ENCODE measurements at places on chromosomes 5 and 9. TPM values are rescaled to one million over a fixed set of nuclear protein-coding genes. Genes with fewer than 3 reads are reported as not detected.

DNA sequence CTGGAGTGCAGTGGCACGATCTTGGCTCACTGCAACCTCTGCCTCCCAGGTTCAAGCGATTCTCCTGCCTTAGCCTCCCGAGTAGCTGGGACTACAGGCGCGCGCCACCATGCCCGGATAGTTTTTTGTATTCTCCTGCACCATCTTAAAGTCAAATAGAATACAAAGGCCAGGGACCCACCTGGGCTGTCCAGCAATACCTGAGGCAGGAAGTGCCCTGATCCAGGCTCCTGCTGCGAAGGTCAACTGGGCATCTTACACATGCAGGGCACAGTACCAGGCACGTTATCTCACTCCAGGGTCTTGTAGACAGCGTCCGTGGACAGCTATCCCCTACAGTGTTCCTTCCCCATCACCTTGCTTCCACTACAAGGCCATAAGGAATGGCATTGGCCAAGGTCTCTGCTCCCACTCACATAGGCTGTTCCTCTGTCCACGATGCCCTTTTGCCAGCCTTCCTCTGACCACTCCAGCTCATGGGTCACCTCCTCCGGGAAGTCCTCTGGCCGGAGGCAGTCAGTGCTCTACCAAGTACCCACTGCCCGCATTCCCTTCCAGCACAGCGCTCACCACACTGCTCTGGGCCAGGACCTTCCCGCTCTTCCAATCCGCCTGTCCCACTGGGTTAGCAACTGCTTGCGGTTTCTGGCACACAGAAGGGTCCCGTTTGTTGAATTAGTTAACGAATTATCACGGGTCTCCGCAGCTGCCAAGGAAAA is 978 bp downstream of the P4HA2 start:
- peaks cover 4% of the 10 kb centered on the region for H3K4me1 ChIP-seq
- H3K36me3 ChIP-seq, result no peaks in the 10 kb centered on the region
- peaks cover 34% of the 10 kb centered on the region for H3K27me3 ChIP-seq
- DNase-seq, result no peak
- no peak overlapping the region for H3K4me3 ChIP-seq
- no peak overlapping the region for H3K27ac ChIP-seq

DNA sequence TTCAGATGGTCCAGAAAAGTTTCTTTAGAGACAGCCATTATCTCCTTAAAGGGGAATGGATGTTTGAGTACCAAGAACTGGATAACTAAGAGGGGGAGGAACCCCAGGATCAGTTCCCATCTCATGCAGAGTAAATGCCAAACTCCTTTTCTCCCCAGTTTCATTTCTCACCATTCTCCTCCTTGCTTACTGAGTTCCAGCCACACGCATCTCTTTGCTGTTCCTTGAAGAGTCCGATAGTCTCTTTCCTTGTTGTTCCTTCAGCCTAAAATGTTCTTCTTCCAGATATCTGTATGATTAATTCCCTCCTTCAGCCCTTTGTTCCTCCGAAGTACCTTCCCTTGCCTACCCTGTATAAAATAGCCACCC is 30.0 kb downstream of the KDM4C start:
- no peak overlapping the region for H3K27ac ChIP-seq
- peaks cover 3% of the 10 kb centered on the region for H3K36me3 ChIP-seq
- no peak for DNase-seq
- no peaks in the 10 kb centered on the region for H3K27me3 ChIP-seq
- peaks cover 52% of the 10 kb centered on the region for H3K4me1 ChIP-seq

GRCh38 chr5:107607671-107608345 is 62.9 kb downstream of the EFNA5 start:
- no peaks in the 10 kb centered on the region for H3K36me3 ChIP-seq
- no peak overlapping the region for H3K4me3 ChIP-seq
- H3K27ac ChIP-seq, result no peak overlapping the region
- H3K27me3 ChIP-seq, result peaks cover 17% of the 10 kb centered on the region

DNA sequence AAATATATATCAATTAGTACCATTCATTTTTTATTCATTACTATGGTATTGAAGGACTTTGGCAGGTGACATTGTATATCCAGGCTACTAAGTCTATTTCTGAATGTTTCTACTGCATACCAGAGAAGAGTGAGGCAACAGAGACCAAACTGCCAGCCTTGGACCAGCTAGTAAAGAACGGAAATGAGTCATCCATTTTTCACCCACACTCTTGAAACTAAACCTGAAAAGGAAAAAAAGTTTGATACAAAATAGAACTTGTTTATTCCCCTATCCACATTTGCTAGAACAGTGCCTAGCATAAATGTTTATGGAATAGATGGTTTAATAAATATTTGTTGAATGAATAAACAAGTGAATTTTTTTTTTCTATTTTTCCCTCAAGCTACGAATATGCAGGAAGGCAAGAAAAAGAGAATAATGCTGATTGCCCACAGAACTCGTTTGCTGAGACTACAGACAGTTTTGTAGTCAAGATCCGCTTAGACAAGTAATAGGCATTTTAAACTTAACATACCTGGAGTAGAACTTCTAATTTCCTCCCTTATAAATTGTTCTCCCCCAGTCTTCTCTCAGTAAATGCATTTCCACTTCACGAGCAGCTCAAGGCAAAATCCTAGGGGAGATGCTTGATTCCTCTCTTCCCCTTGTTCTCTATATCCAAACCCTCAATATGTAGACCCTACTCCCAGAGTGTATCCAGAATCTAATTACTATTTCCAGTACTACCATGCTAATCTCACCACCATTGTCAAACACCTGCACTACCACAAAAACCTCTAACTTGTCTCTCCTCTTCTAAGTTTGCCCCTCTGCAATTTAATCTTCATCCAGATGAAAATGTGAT is 146.2 kb upstream of the RASA1 start:
- no peaks in the 10 kb centered on the region for H3K27me3 ChIP-seq
- peaks cover 56% of the 10 kb centered on the region for H3K4me1 ChIP-seq
- no peak overlapping the region for H3K4me3 ChIP-seq
- peak; percentile 58 for DNase-seq

- no peak overlapping the region for H3K27ac ChIP-seq
- H3K4me3 ChIP-seq, result no peak overlapping the region
- no peaks in the 10 kb centered on the region for H3K36me3 ChIP-seq
- DNase-seq, result no peak
Measured at GRCh38 chr9:134340475-134341160, 14.4 kb downstream of the RXRA start.

DNA sequence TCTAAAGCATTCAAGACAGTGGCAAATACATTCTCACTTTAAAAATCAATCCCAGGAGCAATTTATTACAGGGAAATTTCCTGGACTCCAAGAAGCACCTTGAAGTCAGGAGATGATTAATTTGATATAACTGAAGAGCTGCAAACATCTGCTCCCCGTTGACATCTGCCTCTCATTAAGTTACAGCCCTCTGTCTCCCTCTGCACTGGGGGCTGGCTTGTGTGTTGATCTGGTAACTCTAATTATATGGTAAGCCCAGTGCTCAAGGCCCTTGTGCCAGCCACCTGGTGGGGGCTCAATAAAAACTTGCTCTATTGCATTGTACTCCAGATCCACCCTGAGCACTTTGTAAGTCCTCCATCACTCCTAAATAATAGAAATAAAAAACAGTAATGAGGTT is 131.1 kb upstream of the ZNF462 start:
- H3K4me3 ChIP-seq, result no peak overlapping the region
- no peaks in the 10 kb centered on the region for H3K4me1 ChIP-seq
- no peaks in the 10 kb centered on the region for H3K36me3 ChIP-seq
- no peak overlapping the region for H3K27ac ChIP-seq

DNA sequence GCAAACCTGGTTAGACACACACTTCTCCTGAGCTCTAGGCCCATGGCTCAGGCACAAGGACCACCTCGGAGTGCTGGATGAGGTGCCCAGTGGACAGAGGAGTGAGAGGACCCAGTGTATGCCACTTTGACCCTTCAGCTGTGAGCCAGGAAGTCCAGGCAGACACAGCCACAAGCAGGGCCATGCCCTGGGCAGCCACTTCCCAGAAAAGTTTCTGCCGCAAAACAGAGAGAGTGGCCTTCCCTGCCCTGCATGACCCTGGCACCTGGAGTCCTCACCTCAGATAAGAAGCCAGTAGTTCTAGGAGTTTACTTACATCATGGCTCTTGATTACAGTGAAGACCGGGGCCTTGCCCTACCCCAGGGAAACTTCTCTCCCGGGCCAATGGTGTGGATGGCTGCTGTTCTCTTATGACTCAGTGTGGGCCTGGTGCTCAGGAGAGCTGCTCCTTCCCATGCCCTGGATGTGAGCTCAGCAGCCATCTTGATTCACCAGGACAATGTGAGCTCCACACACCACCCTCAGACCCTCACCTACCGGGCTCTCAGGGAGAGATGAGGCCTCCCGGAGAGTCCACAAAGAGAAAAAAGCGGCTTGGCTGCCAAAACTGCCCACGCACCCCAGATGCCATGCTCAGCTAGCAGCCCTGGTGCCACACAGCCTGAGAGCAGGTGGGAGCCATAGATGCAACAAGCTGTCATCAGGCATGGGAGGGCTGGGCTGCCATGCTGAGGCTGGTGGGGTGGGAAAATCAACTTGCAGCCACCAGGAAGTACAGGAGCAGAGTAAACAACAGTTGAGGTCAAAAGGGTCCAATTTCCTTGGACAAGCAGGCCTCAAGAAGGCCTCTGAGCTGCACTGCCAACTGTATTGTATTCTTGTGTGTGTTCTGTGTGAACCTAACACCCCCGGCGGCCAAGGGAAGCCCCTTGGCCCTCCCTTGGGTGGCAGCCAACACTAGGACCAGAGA is 11.7 kb upstream of the IRF1 start:
- no peaks in the 10 kb centered on the region for H3K36me3 ChIP-seq
- no peak overlapping the region for H3K27ac ChIP-seq
- no peak for DNase-seq
- H3K4me3 ChIP-seq, result no peak overlapping the region
- peaks cover under 1% of the 10 kb centered on the region for H3K27me3 ChIP-seq

DNA sequence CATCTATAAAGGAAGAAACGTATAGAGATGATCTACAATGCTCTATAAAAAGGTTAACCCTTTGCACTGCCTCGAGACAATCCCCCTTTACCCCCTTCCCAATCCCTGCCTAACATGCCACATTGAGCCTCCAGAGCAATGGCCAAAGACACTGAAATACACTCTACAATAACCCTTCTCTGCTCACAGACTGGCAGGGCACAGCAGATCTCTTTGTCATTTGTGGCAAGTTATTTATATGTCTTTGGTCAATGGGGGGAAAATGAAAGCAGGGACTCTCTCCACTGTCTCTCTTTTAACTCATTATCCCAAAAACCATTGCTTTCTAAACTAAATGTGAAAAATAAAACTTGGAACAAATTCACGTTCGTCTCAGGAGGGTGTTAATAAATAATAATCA is 51.7 kb downstream of the PTCH1 start:
- H3K27ac ChIP-seq, result no peak overlapping the region
- H3K27me3 ChIP-seq, result no peaks in the 10 kb centered on the region
- H3K4me3 ChIP-seq, result no peak overlapping the region
- peaks cover 30% of the 10 kb centered on the region for H3K4me1 ChIP-seq
- H3K36me3 ChIP-seq, result peaks cover 10% of the 10 kb centered on the region

DNA sequence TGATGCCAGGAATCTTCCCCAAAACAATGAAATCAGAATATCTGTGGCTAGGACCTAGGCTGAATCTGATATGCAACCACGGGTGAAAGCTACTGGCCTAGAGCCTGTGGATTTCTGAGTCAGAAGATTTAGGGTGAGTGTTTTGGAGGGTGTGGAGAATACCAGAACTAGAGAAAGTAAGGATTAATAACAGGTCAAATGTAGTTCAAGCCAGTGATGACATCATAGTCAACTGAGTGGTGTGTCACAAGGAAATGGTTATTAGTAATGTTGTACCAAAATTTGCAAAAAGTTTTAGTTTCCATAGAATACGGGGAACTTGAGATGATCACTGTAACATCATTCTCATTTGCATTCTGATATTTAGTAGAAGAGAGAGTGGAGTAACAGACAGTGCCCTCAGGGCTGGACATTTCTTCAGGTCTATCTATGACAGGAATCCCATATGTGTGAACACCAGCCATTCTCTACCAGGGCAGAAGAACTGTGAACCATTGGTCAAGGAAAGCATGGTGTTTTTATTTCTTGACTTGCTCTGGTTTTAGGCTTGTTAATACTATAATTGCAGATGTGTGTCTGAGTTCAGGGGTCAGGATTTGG is 3.7 kb downstream of the GALNT12 start:
- DNase-seq, result no peak
- H3K4me3 ChIP-seq, result no peak overlapping the region
- H3K27ac ChIP-seq, result no peak overlapping the region
- H3K27me3 ChIP-seq, result no peaks in the 10 kb centered on the region
- peaks cover 6% of the 10 kb centered on the region for H3K36me3 ChIP-seq

DNA sequence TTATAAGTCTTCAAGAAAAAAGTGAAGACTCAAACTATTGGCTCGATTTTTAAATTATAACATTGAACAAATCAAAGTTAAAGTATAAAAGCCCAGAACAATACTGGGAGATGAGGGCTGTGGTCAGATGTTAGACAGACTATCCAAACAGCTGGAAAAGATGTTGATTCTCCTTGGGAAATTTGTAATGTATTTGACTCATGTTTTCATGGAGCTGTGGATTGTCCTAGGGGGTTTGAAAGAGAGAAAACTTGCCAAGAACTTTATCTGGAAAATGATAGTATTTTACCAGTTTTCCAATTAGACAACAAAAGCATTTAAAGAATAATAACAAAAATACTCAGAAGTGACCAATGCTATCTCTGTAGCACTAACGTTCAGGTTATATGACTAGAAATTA is 339.2 kb downstream of the ARL15 start:
- H3K4me1 ChIP-seq, result no peaks in the 10 kb centered on the region
- DNase-seq, result no peak
- H3K27ac ChIP-seq, result no peak overlapping the region
- H3K27me3 ChIP-seq, result no peaks in the 10 kb centered on the region
- H3K4me3 ChIP-seq, result no peak overlapping the region

- peaks cover 3% of the 10 kb centered on the region for H3K4me1 ChIP-seq
- no peaks in the 10 kb centered on the region for H3K36me3 ChIP-seq
- no peak overlapping the region for H3K27ac ChIP-seq
- H3K27me3 ChIP-seq, result no peaks in the 10 kb centered on the region
Measured at GRCh38 chr5:135185481-135186065, 151.5 kb upstream of the PITX1 start.

GRCh38 chr9:93677641-93678136 is 101.3 kb downstream of the PHF2 start:
- no peaks in the 10 kb centered on the region for H3K4me1 ChIP-seq
- DNase-seq, result no peak
- H3K27ac ChIP-seq, result no peak overlapping the region
- H3K36me3 ChIP-seq, result peaks cover 11% of the 10 kb centered on the region
- no peak overlapping the region for H3K4me3 ChIP-seq
- H3K27me3 ChIP-seq, result no peaks in the 10 kb centered on the region

- peaks cover 9% of the 10 kb centered on the region for H3K36me3 ChIP-seq
- peaks cover 40% of the 10 kb centered on the region for H3K4me1 ChIP-seq
- DNase-seq, result peak; percentile 34
- H3K27ac ChIP-seq, result no peak overlapping the region
- H3K27me3 ChIP-seq, result peaks cover 14% of the 10 kb centered on the region
- peak overlapping the region; percentile 71 for H3K4me3 ChIP-seq
Measured at GRCh38 chr5:61332851-61333320, 828 bp downstream of the ZSWIM6 start.

Gene PRKACG
- total RNA-seq, result not detected

Gene ZNF879
- 2.0 TPM for total RNA-seq

Gene CCDC192
- not detected for total RNA-seq

Gene FBP1
- total RNA-seq, result 1.5 TPM

Gene CBY3
- total RNA-seq, result not detected

Gene QRFP
- total RNA-seq, result not detected

Gene C5orf58
- total RNA-seq, result not detected

Gene GMCL2
- not detected for total RNA-seq

Measured in activated naive CD4-positive, alpha-beta T cell treated with anti-CD3 and anti-CD28 coated beads for 36 hours (primary cell).